ENCODE measurements at places on chromosomes 12 and 14.

DNA sequence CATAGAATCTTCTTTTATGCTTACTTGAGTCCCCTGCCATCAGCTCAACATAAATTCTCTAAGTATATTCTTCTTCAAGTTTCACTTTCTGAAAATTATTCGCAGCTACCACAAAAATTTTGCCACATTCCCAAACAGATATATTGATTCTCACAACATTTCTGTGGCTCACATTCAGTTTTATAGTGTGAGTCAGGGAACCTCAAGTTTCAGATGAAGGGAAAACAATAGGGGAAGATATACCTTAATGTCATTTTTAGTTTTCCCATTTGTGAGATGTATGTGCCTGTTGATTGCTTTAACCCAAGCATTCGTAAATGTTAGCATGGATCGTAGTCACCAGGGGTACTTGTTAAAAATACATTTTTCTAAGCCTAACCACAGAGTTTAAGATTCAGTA is 465.8 kb downstream of the CCER1 start:
- no peak for DNase-seq

GRCh38 chr12:50564237-50564947 is 59.6 kb downstream of the DIP2B start:
- DNase-seq = no peak

GRCh38 chr12:5910790-5911548 is 34.1 kb downstream of the ANO2 start:
- no peak for DNase-seq

DNA sequence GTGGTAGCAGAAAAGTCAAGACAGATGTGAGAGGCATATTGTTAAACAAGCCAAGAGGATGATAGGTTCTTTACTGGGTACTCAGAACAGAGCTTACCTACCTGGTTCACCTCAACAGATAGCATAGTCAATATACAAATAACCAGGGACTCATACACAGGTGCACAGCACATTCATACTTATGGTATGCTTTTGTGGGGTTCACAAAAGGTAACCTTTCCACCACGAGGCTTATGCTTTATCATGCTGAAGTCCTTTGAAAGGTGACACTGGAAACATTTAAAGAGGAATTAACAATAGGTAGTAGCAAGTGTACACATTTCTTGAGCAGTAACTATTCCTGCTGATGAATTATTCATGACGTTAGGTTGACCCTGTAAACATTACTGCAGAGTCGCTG is 42.2 kb upstream of the MBIP start:
- DNase-seq = no peak

DNA sequence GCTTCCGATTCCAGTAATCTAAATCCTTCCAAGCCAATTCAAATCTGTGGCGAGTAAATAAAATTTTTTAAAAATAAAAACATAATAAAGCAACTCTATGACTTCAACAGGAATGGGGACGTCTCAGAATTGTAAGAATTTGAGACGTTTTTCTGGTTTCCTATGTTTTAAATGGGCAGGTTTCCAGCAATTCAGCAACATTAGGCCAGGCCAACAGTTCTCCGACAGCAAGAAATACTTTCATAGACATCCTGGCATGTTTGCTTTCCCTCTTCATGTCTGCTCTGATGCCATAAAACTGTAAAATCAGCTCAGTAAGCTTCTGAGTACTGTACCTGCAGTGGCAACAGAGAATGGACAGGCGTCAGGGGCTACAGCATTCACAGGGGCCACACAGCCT is 35.8 kb upstream of the DICER1 start:
- DNase-seq = no peak

GRCh38 chr14:74934476-74935359 is 11.7 kb upstream of the RPS6KL1 start:
- no peak for DNase-seq

- no peak for DNase-seq
These were observed 285.3 kb downstream of the DAD1 start for GRCh38 chr14:22303589-22304195.

DNA sequence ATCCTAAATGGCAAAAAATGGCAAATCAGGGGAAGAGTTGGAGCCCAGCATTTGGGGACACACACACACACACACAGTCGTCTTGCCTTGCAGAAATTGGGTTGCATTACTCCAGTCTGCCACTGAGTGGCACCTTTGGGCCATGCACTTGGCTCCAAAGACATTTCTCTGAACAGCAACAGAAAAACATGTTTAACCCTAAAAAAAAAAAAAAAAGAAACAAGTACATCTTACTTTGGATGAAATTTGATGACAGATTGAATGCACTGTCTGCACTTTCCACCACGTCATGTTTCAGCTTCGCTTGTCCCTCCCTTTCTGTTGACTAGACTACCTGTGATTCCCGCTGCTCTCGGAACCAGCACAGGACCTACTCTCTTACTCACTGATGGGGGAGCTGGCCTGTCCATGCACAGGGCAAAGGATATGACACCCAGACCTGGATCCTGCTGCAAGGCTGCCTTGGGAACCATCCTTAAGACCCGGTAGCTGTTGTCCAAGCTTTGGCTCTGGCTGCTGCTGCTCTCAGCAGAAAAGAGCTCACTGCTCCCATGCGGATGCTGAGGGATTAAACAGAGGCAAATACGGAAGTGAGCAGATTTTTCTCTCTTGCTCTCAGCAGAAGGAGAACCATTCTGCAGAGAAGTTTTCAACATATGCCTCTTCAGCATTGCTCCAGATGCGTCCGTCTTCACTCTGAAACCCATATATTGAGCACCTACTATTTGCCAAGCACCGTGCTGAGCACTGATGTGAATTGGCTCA is 376.8 kb downstream of the DPF3 start:
- peak; percentile 68 for DNase-seq

- no peak for DNase-seq
These were observed 607.8 kb downstream of the SNAPC1 start for GRCh38 chr14:62369919-62370560.

GRCh38 chr14:30002859-30003258 is 75.2 kb upstream of the PRKD1 start:
- no peak for DNase-seq

GRCh38 chr12:5480938-5481303 is 49.0 kb downstream of the NTF3 start:
- DNase-seq = no peak
